NCI-H526 (cell line): ENCODE measurements at places on chromosomes 3 and 15.
A peak's percentile ranks its signal among the peaks of the same experiment; 100 is the strongest.

GRCh38 chr15:99416191-99417188 is 149.3 kb upstream of the MEF2A start:
- no peak for DNase-seq

GRCh38 chr3:42024591-42025351 is 62.9 kb upstream of the ULK4 start:
- DNase-seq = no peak

DNA sequence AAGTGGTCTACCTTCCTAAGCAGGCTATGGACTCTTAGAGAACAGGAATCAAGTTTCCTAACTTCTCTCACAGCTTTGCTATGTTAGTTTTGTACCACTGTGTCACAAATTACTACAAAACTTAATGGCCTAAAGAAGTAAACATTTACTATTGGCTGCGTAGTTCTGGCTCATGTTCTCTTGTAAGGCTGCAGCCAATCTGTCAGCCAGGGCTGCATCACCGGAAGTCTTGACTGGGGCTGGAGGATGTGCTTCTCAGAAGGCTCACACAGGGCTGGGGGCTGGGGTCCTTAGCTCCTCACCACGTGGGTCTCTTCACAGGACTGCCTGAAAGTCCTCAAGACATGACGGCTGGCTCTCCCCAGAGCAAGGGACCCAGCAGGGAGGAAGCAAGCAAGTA is 15.5 kb downstream of the STIMATE start:
- no peak for DNase-seq

GRCh38 chr3:72568083-72568482 is 280.2 kb downstream of the SHQ1 start:
- no peak for DNase-seq

DNA sequence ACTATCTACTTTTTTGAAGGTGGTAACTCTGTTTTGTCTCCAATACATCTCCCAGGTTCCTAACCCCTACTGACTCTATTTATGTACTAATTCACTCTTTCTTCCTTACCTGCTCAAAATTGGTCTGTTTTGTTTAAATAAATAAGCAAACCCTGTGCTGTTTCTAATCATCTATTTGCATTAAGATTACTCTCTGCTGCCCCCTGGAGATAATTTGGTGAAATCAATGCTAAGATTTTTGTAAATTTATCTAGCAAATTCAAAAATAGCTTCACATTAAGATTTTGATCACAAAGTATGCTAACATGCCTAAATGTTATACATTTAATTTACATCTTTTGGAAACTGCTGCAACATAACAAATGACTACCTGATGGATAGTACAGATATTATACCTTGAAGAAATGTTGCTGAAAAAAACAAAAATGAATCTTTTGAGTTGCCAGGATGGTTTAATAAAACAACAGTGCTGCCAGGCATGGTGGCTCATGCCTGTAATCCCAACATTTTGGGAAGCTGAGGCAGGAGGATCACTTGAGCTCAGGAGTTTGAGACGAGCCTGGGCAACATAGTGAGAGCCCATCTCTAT is 4.4 kb upstream of the CD200R1 start:
- peak; percentile 51 for DNase-seq

DNA sequence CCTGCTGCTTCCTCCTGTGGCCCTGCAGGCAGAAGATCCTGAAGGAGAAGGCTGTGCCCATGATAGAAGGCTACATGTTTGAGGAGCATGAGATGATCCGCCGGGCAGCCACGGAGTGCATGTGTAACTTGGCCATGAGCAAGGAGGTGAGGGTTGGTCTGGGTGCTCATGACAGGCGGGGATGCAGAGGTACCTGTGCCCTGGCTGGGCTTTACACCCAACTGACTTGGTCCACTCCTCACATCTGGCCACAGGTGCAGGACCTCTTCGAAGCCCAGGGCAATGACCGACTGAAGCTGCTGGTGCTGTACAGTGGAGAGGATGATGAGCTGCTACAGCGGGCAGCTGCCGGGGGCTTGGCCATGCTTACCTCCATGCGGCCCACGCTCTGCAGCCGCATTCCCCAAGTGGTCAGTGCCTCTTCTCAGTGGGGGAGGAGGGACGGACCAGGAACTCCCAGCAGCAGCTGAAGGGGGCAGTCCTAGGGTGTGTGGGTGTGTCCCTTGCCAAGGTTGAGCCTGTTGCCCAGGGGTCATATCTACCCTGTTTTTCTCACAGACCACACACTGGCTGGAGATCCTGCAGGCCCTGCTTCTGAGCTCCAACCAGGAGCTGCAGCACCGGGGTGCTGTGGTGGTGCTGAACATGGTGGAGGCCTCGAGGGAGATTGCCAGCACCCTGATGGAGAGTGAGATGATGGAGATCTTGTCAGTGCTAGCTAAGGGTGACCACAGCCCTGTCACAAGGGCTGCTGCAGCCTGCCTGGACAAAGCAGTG is 1.6 kb upstream of the RCCD1 start:
- DNase-seq = no peak

GRCh38 chr3:122498152-122498551 is 16.6 kb downstream of the KPNA1 start:
- DNase-seq = no peak

DNA sequence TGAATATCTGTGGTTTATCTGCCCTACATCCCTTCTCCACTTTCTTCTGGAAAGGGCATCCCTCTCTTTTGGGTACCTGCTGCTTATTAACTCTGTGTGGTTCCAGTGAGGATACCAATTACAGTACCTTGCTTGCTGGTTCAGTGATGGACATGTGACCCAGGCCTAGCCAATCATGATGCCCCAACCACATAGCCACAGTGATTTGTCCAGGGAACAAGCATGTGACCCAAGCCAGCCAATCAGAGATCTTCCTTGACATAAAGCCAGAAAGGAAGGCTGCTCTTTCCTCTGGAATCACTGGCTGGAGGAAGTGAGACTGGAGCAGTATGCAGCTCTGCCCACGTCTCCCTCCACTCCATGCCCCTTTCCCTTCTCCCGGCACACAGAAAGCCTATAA is 10.9 kb upstream of the TMEM158 start:
- no peak for DNase-seq

- DNase-seq = no peak
Observed at GRCh38 chr3:23831517-23832394, 26.0 kb downstream of the UBE2E1 start.

- no peak for DNase-seq
Observed at GRCh38 chr3:26827169-26827568, 204.6 kb downstream of the LRRC3B start.

DNA sequence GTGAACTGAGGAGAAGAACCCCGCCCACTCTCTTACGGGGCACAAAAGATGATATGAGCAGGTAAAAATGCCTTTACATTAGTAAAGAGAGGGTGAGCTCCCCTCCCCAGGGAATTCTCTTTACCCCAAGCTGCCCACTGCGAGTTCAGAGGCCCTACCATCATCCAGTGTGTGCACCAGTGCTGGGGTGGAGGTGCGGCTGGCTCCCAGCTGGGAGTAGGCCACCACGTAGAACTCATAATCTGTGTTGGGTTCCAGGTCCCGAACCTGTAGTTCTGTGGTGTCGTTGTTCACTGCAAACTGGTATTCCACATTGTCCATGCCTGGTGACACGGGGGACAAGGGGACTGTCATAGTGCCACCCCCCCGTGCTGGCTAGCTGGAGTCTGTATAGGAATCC is 17.1 kb upstream of the IGDCC3 start:
- no peak for DNase-seq

DNA sequence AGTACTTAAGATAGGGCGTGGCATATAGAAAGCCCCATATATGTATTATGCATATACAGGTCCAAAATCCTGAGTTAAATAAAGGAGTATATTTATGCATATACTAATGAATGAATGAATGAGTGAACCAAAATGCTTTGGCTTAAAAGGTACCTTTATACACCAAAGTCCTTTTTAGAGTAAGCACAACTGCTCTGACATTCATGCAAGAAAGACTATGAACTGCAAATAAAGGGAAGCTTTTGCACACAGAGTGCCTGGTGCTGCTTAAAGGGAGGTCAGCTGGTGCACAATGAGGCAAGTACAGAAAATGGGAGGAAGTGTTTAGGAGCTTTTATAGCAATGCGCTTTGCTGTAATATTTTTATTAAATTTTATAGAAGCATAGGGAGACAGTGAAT is 214.0 kb downstream of the KLF13 start:
- no peak for DNase-seq

DNA sequence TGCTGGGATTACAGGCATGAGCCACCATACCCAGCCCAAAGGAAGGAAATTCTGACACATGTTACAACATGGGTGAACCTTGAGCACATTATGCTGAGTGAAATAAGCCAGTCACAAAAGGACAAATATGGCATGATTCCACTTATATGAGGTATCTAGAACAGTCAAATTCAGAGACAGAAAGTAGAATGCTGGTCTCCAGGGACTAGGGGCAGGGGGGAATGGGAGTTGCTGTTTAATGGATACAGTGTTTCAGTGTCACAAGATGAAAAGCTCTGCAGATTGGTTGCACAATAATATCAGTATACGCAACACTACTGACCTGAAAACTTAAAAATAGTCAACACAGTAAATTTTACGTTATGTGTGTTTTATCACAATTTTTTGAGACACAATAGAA is 4.1 kb downstream of the SPATA12 start:
- no peak for DNase-seq

- DNase-seq = no peak
Observed at GRCh38 chr3:27567251-27567650, 83.1 kb upstream of the SLC4A7 start.

GRCh38 chr3:45596290-45596791 is 1.8 kb downstream of the LIMD1 start:
- DNase-seq = no peak

- DNase-seq = no peak
Observed at GRCh38 chr3:49813497-49814174, at the start of gene UBA7. Gene UBA7 (minus strand): TSS chr3:49813953. CDS start chr3:49813787, 166 bp downstream.

DNA sequence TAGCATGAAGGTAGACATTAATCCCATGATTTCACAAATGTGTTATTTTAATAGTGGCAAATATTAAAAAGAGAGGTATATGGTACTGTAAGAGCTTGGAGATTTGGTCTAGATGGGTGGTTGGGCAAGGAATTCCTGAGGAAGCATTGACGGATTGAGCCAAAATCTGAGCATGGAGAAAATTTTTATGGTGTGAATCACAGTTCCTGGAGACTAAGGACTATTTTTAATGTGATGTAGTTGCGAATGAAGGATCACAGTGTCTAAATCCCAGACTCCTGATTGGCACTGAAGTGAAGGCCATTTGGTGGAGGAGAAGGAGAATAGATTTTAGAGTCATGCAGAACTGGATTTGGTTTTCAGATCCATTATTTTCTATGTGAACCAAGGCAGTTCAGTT is 188.7 kb upstream of the FEZF2 start:
- DNase-seq = no peak

DNA sequence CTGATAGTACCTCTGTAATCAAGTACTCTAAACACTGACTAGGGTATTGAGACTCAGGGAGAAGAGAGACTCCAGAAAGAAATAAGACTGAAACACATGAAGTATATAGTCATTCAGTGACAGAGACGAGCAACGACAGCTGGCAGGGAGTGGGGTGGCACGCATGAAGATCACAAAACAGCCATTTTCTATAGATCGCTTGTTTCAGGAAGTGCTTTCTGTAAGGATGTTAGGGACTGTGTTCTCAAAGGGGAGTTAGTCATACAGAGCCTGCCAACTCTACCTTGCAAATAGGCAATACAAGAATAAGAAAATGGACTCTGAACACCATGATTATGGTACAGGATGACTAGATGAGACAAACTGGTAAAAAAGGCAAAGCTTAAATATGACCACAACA is 139.5 kb downstream of the TBL1XR1 start:
- DNase-seq = no peak

GRCh38 chr15:78673917-78674444 is 33.0 kb upstream of the CHRNB4 start:
- no peak for DNase-seq

GRCh38 chr3:5014391-5014790 is 35.2 kb downstream of the BHLHE40 start:
- no peak for DNase-seq

DNA sequence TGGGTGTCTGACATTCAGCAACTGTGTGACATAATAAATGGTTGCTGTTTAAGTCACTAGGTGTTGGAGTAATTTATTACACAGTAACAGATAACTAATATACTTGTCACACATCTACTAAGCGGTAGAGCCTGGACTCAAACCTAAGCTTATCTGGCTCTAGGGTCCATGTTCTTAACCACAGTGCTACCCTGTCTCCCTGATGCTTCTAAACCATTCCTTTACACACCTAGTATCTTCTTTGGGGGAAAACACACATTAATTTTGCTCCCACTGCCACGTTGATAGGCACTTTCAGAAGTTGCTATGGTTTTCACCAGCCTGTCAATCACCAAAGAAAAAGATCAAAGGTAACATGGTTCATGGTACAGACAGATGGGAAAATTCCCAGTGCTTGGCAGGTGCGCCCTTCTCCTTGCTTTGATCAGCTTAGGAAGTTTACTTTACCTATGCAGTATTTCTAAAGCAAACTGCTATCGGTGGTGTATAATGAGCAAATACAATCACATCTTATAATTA is 150.8 kb downstream of the PDZRN3 start:
- no peak for DNase-seq

GRCh38 chr15:69586721-69587120 is 134.1 kb downstream of the RPLP1 start:
- DNase-seq = no peak

DNA sequence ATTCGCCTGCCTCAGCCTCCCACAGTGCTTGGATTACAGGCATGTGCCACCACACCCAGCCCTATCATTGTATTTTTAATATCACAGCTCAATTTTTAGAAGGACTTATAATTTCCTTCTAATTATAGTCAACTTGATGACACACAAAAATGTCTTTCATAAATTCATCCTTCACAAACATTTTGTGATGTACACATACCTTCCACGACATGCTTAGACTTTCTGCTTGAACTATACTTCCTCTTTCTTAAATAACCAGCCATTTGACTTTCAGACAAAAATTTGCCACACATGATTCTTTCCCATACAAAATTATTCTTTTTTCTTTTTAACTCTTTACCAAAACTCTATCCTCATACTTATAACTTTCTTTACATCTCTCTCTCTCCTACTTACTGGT is 48.4 kb upstream of the CCK start:
- DNase-seq = no peak

DNA sequence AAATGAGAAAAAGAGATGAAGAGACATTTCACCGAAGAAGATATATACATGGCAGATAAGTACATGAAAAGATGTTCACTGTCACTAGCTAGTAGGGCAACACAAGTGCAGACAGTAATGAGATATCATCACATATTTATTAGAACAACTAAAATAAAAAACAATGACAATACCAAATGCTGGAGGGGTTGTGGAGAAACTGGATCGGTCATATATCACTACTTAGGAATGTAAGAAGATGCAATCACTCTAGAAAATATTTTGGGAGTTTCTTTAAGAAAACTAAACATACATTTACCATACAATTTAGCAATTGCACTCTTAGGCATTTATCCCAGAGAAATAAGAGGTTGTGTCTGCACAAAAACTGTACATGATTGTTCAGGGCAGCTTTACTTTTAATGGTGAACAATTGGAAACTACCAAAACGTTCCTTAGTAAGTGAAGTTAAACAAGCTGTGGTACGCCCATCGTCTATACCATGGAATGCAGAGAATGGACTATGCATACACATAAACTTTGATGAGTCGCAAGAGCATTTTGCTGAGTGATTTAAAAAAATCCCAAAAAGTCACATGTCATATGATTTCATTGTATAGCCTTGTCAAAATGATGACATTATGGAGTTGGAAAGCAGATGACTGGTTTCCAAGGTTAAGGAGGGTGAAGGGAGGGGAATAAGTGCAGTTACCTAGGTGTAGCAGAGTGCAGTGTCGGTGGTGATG is 149.0 kb upstream of the UBE3A start:
- DNase-seq = no peak

- no peak for DNase-seq
Observed at GRCh38 chr15:59687836-59688235, 1.3 kb downstream of the BNIP2 start.

GRCh38 chr3:55247666-55248065 is 239.4 kb downstream of the WNT5A start:
- no peak for DNase-seq
